ENCODE measurements at places on chromosomes 5 and 9.

DNA sequence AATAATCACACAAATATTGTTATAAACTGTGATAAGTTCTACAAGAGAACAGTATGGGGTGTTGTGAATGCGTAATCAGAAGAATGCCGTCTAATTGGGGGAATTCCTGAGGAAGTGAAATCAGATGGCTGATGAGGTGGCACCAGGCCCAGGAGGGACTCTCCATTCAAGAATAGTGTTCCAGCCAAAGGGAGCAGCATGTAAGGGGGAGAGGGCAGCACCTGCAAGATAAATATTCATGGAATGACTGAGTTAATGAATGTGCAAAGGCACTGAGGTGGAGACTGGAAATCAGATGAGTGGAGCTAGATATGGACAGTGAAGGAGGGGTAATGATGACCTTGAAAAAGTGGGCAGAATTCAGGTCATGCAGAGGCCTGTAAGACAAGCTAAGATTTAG is 250.6 kb downstream of the ARRDC3 start:
- no peak for DNase-seq

- DNase-seq: no peak
Measured at GRCh38 chr9:109098171-109098959, 21.4 kb downstream of the TMEM245 start.

DNA sequence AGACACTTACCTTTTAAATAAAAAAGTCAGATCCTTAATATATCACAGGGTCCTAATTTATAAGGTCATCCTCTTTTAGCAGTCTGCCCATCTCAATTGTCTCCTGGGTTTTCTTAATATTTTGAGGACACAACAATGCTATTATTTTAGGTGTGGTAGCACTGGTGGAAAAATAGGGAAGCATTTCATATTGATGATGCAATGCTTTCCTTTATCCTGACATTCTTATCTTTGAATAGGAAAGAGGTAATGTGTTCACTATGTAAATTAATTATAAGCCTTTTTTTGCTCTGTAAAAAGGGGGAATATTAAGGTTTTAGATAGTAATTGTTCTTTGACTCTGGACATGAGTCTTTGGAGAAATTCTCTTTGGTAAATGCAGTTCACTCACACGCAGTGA is 164.7 kb downstream of the YTHDC2 start:
- no peak for DNase-seq

DNA sequence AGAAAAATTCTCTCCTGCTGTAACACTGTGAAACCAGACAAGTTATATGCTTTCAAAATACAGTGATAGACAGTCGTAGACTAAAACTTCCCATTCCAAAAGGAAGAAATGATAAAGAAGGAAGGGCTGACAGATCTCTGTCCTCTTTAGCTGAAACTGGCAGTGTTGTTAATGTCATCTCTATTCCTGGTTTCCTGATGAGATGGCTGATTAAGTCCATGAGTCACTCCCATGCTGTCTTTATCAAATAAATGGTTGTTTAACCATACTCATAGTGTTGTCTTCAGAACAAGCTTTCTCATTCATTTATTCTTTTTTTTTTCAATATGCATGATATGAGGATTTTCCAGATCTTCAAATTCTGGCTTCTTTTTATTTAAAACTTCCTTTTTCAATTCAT is 952.2 kb upstream of the WWC1 start:
- DNase-seq: no peak

GRCh38 chr5:65017636-65018035 is 248.9 kb downstream of the CWC27 start:
- no peak for DNase-seq

GRCh38 chr9:77163884-77164283 is 13.4 kb upstream of the VPS13A start:
- no peak for DNase-seq

GRCh38 chr5:135071311-135071710 is 37.3 kb upstream of the PITX1 start:
- no peak for DNase-seq

DNA sequence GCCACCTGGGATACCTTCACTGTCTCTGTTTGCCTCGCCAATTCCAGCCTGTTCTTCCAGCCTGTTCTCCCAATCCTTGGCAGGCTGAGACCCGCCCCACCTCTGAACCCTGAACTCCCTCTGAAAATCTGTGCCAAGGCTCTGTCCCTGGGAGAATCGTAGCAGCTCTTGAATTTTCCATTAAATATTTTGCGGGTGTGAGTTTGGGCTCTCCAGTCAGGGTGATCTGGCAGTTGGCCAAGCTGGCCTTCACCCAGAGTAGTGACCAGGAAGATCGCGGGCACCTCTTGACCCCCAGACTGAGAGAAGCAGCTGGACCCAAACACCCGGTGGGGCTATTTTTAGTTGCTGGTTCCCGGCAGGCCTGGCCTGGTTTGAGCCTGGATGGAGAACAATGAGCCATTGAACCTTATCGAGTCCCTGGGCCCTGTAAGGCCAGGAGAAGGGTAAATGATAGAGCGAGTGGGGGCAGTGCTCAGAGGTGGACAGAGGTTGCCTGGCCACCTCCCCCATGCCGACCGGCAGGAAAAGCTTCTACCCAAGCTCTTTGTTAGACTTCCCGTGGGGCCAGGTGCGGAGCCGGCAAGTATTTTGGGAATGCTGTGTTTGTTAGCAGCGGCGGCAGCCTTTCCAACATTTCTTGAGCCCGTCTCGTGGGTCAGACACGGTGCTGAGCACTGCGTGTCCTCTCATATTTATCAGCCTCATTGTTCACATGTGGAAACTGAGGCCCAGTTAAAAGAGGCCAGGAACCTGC is 146.2 kb downstream of the RGS3 start:
- no peak for DNase-seq

- DNase-seq: no peak
Measured at GRCh38 chr5:78523314-78524193, 125.0 kb downstream of the LHFPL2 start.

DNA sequence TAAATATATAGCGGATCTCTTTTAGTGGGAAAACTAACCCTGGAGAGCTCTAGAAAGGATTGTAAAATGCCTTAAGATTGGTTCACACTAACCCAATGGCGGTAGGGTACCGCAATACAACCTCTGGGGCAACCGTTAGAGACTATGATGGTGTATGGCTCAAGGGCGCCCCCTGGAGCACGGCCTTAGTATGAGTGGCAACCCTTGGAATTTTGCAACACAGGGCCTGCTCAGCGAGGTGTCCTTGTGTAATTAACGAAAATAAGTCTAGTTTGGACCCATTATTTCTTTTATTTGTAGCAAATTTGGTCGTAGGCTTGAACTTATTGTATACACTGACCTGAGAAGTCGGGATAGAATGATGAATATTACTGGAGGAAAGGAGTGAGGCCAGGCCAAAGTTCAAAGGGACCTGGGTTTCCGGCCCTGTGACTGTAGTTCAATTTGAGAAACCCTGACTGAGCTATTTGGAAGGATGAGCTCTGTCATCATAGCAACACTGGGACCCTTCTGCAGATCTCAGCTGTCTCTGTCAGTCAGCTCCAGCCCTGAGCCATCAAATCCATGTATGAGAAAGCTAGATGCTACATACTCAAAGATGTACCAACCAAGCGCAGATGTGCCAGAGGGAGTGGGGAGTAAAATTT is 54.8 kb downstream of the CAMK4 start:
- peak; percentile 87 for DNase-seq

DNA sequence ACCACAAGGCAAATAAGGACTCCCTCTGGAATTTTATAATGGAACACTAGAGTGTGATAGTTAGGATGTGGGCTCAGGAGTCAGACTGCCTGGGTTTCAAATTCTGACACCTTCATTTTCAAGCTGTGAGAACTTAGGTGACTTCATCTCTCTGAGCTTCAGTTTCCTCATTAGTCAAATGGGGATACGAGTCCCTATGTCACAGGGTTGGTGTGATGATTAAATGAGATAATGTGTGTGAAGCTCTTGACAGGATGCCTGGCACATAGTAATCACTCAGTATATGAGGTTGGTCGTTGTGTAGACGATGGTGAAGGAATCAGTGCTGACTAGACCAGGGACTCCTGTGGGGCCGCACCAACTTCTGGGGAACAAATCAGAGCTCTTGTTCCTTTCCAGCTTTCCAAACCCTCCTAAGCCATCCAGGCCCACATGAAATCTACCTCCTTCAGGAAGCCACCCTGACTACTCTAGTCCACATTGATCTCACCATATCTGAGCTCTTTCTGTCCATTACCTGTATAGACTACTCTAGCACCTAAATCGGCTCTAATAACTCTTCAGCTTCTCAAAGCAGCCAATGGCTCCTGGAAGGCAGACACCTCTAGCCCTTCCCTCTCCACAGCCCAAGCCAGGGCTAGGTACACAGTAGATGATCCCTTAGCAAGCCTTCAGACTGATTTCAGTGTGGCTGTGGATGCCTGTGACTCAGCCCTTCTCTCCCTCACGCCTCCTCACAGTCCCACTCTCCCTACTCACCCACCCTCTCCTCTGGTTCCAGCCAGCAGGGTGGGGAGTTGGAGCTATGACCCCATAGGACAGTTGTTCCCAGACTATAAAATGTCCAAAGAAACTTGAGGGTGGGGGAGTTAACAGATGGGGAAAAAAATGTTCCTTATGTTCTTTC is 2.5 kb upstream of the TCF7 start:
- DNase-seq: no peak

DNA sequence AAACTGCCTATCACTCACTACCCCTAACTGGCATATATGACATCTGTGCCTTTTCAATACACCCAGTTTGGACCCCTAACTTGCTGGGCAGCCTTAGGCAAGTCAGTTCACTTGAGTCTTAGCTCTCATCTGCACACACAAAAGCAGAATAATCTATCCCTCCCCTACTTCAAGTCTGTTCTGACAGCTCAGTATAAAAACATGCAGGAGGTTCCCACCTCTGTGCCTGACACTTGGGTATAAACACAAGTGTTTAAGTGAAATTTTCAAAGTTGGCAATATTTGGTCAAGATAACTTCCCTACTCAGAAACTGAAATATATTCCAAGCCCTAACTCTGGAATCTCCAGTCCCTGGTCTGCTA is 12.6 kb downstream of the HNRNPH1 start:
- no peak for DNase-seq

DNA sequence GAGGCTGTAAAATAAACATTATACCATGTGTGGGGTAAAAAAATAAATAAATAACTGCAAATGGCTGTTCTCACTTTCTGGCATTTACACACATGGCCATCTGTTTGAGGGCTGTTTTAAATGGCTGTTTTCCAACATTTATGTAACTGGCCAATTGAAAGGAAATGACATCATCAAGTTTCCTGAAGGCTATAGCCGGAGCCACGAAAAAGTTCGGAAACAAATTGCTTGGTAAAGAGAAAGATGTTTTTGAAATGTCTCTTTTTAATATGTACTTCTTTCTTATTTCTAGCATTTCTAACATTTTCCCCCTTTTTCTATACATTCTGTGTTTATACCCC is 95.4 kb upstream of the DAB2 start:
- DNase-seq: no peak

GRCh38 chr5:115033861-115034260 is 135.8 kb downstream of the TRIM36 start:
- no peak for DNase-seq

DNA sequence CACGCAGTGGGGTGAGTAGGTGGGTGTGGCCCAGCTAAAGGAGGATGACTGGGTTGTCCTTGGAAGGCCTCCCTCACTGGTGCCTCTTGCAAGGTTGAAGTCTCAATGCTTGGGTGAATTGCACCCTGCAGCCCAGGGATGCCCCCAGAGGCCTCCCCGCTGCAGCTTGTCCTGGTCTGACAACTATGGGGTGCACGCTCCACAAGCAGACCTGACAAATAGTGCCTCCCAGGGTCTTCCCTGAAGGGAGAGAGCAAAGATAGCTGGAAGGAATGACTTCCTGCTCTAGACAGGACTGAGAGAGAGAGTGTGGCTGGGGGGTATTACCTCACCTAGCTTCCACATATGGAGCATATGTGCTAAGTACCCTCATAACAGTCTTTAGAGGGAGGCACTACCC is 1.7 kb downstream of the PSD2 start:
- DNase-seq: no peak

GRCh38 chr5:65825408-65826328 is 100.7 kb upstream of the ERBIN start:
- no peak for DNase-seq

- no peak for DNase-seq
Measured at GRCh38 chr9:130259044-130259443, 6.5 kb upstream of the HMCN2 start.

DNA sequence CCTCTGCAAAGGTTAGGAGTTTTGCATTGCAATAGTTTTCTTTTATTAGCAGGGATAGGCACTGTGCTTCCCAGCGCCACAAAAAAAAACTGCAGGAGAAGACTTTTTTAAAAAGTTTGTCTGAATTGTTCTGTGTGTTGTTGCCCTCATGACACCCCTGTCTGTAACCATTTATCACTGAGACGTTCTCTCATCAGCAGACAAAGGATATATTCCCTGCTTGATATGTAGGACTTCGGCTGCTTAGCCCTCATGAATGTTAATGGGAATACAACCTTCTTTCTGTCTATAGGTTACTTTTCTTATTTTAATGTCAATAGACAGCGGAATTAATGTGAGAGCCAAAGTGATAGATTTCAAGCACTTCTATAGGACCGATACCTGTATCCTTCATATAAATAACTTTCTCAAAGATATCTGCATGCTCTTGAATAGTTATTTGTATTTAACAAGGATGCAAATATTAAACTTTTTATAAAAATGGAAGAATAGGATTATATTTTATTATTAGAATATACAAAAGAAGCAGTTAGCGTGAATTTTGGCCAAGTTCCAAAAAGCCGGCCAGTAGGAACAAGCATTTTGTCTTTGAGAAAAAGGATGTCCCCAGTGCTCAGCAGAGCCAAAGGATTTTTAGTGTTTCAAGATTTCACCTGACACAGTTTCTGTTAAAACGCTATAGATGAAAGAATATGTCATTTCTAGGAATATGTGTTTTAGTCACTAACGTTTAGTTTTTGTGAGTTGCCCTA is 1.5 kb upstream of the LYSMD3 start:
- DNase-seq: no peak

DNA sequence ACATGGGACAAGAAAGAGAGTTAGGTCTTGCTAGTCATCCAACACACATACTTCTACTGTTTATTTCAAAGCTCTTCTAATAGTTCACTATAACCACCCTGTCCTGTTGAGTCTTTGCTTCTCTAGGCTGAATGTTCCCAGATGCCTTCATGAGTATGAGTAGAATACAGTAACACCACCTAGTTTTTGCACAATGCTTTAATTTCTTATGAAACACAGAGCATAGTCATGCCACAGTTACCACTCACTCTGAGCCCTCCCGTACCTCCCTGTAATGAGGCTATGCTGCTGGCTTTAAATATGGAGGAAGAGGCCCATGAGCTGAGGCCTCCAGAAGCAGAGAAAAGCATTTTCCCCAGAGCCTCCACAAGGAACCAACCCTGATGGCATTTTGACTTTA is 75.0 kb upstream of the SLC1A3 start:
- no peak for DNase-seq

DNA sequence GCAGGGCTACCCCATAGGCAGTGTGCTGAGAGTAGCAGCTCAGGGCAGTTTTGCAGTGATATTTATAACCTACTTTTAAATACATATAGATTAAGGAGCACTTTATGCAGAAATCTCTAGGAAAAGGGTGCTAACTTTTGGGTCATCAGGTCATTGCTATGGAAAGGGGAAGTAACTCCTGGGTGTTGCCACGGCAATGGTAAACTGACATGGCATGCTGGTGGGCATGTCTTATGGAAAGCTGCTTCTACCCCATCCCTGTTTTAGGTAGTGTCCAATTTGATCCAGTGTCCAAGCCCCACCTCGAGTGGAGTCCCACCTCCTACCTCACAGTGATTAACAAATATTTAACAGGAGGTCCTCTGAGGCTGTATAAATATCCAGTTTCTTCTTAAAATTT is 56.8 kb upstream of the XPA start:
- no peak for DNase-seq
